ENCODE measurements at places on chromosomes 2 and 18. TPM values are rescaled to one million over a fixed set of nuclear protein-coding genes. Genes with fewer than 3 reads are reported as not detected.

- no peak for DNase-seq
Measured at GRCh38 chr2:239360008-239360407, 40.8 kb downstream of the HDAC4 start.

The KCNJ3 gene
- total RNA-seq: not detected

DNA sequence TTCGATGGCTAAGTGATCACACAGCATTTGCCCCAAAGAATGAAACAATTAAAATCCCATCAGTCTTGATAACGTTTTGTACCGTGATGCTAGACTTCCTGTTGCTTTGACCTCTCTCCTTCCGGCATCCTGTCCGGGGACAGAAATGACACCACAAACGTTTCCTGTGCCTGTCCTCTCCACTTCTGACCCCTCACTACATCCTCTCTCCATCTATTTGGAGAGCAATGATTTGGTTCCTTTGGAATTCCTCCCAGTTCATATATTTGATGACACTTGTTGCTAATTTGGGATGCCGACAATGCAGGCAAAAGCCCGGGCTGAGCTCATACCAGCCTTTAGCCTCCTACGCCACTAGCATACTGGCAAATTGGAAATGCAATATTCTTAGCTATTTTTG, 151.2 kb upstream of the CCDC68 start:
- no peak for DNase-seq

DNA sequence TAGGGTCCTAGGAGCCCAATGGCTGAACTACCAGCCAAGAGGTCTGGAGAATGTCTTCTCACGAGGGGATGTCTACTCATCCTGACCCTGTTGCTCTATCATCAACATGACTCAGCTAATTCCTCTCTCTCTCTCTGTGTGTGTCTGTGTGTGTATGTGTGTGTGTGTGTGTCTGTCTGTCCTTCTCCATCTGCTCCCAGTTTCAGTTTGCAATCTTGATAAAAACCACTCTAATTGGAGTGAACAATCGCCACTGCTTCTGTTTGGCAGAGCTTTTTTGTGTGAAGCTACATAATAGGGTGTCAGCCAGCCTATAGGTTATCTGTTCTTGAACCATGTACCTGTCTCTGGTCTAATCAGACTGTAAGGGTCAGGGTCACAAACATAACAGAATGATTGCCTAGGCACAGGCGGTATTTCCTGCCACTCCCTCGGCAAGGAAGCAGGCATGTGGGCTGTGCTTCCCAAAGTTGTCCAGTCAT, 219.8 kb downstream of the SH3BP4 start:
- peak; percentile 56 for DNase-seq

The ELMOD3 gene
- 14.1 TPM for total RNA-seq

GRCh38 chr2:123051136-123051535, 974.0 kb upstream of the CNTNAP5 start:
- no peak for DNase-seq

The DSG1 gene
- 0.32 TPM for total RNA-seq

DNA sequence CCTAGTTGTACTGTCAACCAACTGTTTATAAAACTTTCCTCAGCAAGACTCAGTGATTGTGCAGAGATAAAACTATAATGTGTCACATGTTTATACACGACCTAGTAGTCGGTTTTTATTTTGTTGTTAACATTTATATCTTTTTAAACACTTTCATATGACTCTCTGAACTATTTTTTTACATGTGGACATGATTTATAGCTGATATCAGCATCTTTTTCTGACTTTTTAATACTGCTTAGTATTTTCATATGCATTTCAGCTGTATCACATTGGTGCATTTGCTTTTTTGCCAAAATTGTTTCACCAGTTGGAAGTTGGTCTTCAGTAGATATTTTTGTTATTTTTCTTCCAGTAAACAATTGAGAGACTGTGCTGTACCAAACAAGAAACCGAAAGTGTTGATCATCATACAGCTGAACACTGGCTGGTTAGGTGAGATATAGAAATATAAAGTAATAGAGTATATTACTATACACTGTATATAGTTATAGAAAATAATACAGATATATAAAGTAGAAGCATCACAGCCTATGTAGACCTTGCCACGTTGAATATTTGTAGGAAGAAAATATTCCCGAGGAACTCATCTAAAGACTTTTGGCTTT, 154.2 kb downstream of the KCTD1 start:
- no peak for DNase-seq

GRCh38 chr2:101440127-101440738, 34.7 kb downstream of the RFX8 start:
- no peak for DNase-seq

All from foreskin keratinocyte (primary cell).